Activated CD4-positive, alpha-beta T cell treated with anti-CD3 and anti-CD28 coated beads for 1 hour (primary cell): ENCODE measurements at places on chromosomes 16 and 17.

DNA sequence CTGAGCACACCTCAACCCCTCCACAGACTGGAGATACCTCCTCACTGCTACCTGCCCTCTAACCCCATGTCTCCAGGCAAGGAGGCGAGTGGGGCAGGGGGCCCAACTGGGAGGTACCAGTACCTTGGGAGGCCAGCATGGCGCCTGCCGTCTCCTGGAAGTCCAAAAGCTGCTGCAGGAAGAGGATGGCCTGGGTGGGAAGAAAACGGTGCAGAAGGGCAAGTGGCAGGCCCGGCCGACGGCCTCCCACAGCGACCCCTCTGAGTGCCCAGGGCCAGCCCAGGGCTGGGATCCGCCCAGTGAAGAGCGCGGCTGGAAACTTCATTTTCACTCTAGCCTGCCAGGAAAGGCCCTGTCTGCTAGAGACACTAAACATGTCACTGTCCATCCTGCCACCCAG lies 8.5 kb downstream of the ZACN start:
- no peak for DNase-seq

GRCh38 chr16:19704321-19705145 lies 13.5 kb downstream of the KNOP1 start:
- no peak for DNase-seq

- DNase-seq = no peak
Measured at GRCh38 chr16:89378947-89379771, 111.2 kb downstream of the ANKRD11 start.

GRCh38 chr17:56966338-56966737 lies 5.5 kb upstream of the COIL start:
- no peak for DNase-seq

GRCh38 chr16:3032624-3033023 lies 4.1 kb downstream of the BICDL2 start:
- no peak for DNase-seq

DNA sequence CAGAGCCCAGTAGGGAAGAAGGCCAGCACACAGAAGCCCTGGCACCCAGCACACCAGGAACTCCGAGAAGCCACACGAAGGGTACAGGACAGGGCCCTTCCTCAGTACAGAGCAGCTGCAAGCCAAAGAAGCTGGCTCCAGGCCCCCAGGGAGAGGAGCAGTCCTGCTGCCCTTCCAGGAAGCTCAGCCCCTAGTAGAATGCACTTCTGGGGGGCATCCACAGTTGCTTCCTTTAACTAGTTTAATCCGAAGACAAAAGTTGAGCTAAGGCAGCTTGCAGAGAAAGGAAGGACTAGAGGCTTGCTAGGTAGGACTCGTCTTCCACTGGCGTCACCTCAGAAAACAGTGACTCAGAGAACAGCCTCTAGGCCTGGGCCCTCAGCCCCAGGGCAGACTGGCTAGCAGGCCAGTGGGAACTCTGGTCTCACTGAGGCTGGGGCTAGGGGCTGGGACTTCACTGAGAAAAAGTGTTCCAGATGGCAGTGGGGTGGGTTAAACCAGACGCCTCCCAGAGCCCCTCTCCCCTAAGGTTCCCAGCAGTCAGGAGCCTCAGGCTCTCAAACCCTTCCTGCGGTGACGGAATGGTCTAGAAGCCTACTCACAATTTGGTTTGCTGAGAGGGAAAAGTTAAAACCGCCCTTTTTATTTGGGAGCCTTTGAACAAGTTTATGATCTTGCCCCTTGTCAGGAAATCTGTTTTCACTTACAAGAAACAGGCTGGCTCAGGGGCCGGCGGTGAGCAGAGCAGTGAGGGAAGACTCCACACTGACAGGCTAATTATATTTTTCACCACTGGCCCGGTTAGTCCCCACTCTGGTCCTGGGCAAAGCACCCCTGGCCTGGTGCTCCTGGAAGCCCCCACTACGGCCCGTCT lies 41.4 kb downstream of the ACTG1 start:
- DNase-seq = no peak

DNA sequence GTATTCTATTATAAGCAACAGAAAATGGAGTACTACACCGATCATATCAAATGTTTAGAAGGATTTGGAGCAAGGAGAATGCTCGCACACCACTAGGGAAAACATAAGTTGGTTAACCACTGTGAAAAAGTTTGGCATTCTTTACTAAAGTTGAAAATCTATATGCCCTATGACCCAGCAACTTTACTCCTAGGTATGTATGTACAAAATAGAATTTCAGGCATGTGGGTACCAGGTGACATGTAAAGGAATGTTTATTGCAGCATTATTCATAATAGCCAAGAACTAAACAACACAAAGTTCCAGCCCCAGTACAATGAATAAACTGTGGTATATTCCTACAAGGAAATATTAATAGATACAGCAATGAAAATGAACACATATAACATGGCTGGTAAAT lies 5.8 kb upstream of the HBZ start:
- DNase-seq = no peak

GRCh38 chr16:629185-629832 lies 1.5 kb upstream of the WFIKKN1 start:
- DNase-seq = no peak

DNA sequence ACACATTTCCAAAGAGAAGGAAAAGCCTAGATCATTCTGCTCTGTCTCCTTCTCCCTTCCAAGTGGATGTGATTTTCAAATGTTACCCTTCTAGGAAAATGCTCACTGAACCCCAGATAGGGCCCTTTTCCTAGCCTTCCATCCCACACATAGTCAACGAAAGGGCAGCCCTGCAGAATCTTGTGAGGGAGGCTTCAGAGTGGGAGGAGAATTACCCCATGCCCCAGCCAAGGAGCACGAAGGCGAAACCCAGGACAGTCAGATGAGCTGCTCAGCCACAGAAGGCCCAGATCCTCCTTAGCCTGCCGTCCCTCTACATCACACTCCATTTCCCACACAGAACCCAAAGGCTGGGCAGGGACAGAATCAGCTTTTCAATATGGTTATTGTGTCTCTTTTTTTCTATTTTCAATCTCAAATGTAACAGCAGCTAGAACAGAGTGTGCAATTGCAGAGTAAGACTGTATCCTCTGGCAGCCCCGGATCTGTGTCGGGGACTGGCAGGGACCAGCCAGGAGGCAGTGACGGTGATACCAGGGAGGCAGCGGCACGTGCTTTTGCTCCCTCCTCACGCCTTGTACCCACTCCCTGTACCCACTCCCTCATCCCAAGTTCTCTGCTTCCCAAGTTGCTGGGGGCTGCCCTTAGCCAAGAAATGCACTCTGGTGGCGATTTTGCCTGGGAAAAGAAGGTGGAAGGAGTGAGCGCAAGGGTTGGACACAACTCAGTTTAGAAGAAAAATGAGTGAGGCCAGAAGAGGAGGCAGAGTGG lies 3.7 kb upstream of the SDK2 start:
- DNase-seq = no peak

DNA sequence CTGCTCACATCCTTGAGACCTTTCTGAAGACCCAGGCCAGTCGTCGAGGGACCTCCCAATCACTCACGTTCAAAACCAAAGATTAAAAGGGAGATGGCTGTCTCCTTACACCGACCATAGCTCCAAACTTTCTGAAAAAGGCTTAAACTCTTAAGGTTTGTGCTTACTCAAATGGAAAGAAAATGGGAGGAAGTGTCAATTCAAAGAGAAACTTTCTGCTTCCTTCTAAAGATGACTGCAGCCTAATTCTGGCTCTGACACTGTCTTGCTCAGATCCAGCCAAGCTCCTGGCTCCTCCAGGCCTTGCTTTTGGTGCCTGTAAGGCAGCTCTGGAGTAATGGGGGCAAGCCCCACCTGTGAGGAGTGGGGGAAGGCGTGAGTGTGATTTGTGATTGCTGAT lies 54.9 kb upstream of the WSB1 start:
- DNase-seq = no peak

DNA sequence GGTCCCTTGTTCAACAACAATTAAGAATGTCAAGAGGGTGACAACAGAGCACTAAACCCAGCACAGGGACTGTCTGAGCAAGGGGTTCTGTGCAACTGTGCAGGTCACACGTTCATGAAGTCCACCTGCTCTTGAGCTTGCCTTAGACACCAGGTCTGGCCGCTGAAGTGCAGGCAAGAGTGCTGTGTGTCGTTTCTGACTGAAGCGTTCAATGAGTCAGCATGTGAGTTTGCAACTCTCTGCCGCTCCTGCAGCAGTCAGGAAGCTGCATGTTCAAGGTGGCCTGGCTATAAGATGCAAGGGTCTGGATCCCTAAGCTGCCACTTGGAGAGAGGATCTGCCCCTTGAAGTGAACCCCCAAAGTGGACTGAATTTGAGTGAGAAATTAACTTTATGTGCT lies 332.7 kb upstream of the HSBP1 start:
- DNase-seq = no peak

DNA sequence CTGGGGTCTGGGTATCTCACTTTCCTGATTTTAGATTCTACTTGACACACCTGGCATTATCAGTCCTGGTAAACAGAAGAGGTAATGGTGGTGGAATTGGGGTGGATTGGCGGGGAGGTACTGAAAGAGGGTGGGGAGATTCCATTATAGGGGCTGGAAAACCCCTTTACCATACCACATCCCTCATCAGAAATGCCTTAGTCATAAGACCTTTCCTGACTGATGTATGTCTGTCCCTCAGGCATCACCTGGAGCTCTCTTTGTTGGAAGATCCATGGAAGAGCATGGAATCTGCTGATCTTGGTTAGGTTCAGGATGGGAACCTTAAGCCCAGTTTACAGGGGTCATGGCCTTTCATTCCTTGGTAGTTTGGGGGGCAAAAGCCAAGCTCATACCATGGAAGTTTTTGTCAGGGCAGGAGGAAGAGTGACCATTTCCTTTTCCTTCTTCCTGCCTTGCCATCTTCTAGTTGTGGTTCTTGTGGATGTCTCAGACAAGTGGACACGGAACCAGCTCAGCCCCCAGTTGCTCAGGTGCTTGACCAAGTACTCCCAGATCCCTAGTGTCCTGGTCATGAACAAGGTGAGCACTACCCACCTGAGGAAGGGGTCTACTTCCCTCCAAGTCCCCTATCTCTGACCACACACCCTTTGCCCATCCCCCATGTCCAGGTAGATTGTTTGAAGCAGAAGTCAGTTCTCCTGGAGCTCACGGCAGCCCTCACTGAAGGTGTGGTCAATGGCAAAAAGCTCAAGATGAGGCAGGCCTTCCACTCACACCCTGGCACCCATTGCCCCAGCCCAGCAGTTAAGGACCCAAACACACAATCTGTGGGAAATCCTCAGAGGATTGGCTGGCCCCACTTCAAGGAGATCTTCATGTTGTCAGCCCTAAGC lies 3.3 kb downstream of the ERAL1 start:
- DNase-seq = no peak
